ENCODE measurements at places on chromosomes 3 and 15. TPM values are rescaled to one million over a fixed set of nuclear protein-coding genes. Genes with fewer than 3 reads are reported as not detected.
A peak's percentile ranks its signal among the peaks of the same experiment; 100 is the strongest.

Gene ZDHHC19
- not detected for total RNA-seq

Gene PYGO1
- 3.9 TPM for total RNA-seq

DNA sequence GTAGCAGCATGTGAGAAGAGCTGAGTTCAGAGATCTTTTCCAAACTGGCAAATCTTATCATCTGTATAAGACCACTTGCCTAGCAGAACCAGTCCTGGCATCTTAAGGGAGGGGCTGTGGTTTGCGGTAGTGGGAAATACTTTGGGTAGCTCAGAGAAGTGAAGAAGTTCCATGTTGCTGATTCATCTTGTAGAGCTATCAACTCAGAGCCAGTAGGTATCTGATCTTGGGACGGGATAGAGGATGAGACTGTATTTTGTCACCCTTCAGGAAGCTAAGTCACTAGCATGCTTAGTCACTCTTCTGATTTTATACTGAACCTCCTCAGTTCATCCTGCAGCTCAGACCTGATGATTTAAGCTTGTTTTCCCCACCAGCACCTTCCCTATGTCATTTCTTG lies 211.4 kb downstream of the NR1D2 start:
- no peak for DNase-seq

DNA sequence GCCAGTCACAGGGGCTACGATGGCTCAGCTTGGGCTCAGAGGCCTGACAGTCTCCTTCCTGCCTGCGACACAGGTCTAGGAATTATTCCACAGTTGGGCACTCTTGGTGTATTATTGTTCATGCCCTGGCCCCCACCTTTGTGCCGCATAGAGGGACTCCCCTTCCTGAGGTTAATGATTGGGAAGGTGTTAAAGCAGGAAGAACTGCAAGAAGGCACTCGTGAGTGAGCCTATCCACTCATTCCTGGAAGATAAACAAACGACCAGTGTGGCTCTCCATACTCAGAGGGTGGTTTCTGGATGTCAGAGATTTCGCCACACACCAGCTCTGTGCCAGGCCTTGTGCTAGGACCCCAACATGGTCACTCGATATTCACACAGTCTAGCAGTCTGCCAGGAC lies 12.3 kb downstream of the LIPC start:
- DNase-seq: no peak

DNA sequence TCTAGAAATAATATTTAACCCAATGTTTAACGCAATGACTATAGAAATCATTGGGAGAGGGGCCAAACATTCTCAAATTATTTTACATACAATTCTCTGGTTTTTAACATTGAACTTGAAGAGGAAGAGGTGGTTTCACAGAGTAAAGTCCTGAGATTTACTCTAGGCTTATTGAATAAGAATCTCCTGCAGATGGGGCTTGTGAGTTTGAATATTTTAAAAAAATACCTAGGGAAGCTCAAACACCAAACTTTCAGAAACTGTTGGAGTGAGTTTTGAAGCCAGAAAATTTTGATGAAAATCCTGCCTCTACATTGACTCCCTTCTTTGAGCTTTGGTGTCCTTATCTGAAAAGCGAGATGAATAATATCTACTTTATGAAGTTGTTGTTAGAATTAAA lies 906.6 kb downstream of the TUSC7 start:
- DNase-seq: no peak

GRCh38 chr3:72889310-72890165 lies 1.7 kb downstream of the GXYLT2 start:
- DNase-seq: no peak

DNA sequence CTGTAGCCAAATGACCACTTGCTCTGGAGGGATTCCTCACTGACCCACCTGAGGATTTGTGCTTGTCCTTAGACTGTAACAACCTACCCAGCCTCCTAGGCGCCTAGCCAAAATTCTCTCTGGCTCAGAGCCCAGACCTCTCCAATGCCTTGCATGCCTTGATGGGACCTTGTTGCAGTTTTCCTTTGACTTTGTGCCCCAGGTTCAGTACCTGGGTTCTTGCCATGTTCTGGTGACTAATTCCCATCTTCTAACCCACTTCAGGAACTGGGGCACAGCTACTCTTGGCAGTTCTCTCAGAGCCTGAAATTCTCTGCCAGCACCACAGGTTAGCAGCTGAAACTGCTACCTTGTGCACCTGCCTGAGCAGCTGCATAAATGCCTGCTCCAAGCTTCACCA lies 27.0 kb upstream of the UBE3A start:
- peak; percentile 23 for DNase-seq

Gene ENTPD3
- 0.38 TPM for total RNA-seq

Gene ZNF80
- total RNA-seq: not detected

DNA sequence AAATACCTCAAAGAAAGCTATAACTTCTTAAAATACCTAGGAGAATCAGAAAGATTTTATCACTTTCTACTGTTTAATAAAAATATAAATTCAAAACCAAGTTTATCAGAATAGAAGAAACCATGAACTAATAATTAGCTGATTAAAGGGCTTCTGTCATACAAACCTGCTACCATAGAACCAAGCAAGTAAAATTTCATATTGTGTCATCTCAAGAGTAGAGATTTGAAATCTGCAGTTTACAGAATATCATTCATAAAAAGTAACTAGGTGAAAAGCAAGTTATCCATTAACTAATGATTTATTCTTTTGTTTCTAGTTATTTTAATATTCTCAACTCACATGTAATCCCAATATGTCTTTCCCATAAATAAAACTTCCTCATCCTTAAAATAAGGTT lies 36.8 kb upstream of the XXYLT1 start:
- DNase-seq: no peak

DNA sequence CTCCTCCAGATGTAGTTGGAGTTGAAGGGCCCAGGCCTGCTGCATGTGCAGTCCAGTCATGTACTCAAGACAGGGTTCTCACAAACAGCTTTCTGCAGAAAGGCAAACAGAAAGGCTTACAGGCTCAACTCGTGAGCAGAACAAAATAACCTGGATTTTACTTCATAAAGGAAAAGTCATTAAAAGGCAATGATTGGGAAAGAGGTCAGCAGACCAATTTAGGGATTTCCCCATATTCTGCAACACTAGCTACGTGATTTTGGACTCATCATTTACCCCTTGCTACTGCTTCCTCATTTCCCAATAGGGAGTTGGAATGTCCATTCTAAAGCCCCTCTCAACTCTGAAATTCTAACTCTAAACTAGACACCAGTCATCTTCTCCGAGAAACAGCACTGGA lies 18.1 kb downstream of the METTL6 start:
- DNase-seq: no peak

GRCh38 chr3:31776016-31776415 lies 205.0 kb downstream of the OSBPL10 start:
- no peak for DNase-seq

GRCh38 chr15:54424171-54424570 lies 445.9 kb downstream of the UNC13C start:
- no peak for DNase-seq

Gene GPR27
- total RNA-seq: 6.5 TPM

Gene PRICKLE2
- 11.5 TPM for total RNA-seq

Gene GOLGA8Q
- total RNA-seq: 1.7 TPM

Data from heart right ventricle (tissue), 16 donors.